NCI-H1930 (cell line): ENCODE measurements at places on chromosomes 11 and 22.

GRCh38 chr11:5712507-5712906 lies 22.9 kb downstream of the TRIM22 start:
- DNase-seq = no peak

DNA sequence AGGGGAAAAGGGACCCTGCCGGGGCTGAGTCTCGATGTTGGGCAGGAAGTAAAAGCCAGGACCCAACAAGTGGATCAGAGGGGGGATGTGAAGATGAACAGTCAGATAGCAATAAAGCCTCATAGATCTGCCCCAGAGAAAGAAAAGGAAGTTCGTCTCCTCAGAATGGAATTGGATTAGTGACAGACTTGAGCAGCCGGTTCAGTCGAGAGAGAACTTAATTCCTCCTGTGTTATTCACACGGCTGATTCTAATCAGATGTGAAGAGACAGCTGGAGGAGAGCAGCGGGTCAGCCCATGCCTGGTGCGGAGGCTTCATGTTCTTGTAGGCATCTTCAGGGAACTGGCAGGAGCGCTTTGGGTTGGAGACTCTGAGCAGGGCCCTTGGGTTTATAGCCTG lies 29.3 kb upstream of the CABP7 start:
- no peak for DNase-seq

GRCh38 chr11:67674442-67674871 lies at the start of gene ALDH3B2:
Gene ALDH3B2, minus strand, starts transcription at chr11:67674623. Its CDS starts 7,688 bp downstream, at chr11:67666935.
- no peak for DNase-seq

DNA sequence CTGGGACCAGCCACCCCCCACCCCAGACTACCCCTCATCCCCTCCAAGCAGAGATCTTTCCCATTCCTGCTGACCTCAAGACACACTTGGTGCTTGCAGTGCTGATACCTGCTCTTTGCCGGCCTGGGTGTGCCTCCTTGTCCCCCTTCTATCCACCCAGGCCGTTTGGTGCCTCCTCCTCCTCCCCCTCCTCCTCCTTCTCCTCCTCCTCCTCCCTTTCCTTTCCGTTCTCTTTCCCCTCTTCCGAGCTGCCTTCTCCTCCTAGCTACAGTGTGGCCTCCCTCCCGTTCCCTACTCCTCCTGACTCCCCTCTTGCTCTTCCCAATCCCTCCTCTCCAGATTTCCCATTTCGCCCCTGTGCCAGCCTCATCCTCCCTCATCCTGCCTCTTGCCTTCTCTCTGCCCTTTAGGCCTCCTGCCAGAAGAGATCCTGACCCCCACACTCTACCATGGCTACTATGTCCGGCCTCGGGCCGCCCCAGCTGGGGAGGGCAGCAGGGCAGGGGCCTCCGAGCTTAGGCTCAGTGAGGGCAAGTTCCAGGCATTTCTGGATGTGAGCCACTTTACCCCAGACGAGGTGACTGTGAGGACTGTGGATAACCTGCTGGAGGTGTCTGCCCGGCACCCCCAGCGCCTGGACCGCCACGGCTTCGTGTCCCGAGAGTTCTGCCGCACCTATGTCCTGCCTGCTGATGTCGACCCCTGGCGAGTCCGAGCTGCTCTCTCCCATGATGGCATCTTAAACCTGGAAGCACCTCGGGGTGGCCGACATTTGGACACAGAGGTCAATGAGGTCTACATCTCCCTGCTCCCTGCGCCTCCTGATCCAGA lies 712 bp downstream of the HSPB2 start:
- no peak for DNase-seq

GRCh38 chr22:18096823-18097222 lies 13.8 kb upstream of the TUBA8 start:
- no peak for DNase-seq

DNA sequence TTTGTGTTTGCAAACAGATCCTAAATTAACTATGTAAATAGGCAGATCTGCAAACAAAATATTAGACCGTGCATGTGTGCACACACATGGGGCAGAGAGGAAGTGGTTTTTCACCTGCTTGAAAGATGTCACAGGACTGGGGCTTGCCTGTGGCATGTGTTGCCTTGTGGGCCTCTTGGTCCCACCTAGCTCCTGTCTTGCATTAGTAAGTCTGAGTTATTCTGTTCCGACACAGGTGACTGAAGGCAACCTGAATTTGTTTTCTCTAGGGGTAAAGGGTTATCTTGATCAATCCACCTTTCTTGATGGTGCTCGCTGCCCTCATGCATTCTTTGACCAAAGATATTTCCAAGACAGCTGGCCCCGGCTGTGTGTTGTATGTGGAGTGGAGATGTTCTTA lies 667.5 kb downstream of the NTM start:
- no peak for DNase-seq

DNA sequence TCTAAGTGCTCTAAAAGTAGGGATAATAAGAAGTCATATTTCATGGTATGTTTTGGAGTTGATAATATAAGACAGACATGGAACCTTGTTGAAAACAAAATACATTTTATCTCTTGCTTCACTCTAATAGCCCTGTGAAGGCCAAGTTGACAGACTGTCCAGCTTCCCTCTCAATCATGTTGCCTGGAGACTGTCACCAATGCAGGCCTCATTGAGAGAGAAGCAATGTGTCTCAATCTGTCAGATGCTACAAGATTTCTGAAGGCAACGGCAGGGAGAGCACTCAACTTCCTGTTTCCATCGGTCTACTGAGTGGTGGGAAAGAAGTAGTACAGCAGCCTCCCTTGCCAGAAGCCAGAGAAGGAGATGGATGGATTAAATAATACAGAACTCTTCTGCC lies 23.6 kb upstream of the FJX1 start:
- no peak for DNase-seq

DNA sequence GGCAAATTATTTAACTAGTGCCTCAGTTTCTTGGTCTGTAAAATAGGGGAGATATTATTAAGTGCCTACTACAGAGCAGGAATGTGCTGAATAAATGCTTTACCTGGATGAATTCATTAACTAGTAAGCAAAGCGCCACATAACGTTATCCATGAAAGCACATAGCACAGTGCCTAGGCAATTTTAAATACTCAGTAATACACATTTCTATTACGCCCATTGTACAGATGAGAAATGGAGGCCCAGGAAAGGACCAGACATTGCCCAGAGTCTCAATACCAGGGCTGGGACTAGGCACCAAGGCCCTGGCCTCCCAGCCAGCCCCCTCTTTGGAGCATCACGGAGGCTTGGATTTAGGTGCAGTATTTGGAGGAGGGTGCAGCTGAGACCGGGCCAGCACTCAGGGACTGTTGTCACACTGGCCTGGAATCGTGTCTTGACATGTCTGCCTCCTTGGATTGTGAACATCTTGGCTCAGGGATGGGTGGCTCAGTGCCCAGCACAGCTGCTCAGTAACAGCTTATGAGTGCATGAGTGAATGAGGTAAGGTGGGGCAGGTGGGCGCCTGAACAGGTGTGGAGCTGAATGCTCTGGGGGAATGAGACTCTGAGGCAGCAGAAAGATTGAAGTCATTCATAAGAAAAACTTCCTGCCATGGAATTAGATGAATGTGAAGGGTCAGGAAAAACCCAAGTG lies 42.1 kb upstream of the TPBGL start:
- no peak for DNase-seq

DNA sequence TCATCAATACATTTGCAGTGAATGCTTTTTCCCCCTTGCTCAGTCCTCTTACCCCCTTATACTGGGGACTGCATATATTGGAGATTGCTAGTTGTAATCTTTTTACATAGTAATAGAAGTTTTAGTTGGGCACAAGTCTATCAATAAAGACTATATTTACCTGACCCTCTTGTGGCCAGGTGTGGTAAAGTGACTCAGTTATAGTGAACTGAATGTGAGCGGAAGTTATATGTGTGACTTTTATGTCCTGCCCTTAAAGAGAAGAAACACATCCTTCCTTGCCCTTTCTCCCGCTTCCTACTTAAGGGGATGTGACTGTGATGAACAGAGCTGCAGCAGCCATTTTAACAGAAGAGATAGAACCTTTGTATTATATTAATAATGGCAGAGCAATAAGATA lies 362.0 kb downstream of the METTL15 start:
- DNase-seq = no peak

GRCh38 chr11:76803811-76804600 lies 20.9 kb downstream of the TSKU start:
- no peak for DNase-seq

DNA sequence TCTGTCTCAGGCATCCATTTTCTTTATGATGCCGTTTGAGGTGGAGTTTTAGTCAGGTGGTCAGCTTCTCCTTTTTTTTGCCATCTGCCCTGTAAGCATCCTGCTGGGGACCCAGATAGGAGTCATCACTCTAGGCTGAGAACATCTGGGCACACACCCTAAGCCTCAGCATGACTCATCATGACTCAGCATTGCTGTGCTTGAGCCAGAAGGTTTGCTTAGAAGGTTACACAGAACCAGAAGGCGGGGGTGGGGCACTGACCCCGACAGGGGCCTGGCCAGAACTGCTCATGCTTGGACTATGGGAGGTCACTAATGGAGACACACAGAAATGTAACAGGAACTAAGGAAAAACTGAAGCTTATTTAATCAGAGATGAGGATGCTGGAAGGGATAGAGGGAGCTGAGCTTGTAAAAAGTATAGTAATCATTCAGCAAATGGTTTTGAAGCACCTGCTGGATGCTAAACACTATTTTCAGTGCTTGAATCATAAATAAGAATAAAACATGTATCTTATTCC lies 10.9 kb upstream of the HBE1 start:
- peak; percentile 34 for DNase-seq

DNA sequence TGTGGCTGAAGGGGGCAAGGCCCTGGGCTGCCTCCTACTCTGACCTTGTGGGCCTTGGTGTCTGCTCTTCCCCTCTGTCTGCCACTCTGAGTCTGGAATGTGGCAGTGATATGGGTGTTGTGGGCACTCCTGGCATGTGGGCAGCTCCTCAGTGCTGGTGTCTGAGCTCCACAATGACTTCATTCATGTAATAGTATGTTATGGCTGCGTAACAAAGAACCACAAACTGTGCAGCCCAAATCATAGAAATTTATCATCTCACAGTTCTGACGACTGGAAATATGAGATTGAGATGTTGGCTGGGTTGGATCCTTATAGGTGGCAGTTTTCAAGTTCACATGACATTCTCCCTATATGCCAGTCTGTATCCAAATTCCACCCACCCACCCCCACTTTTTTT lies 59.1 kb downstream of the BCR start:
- no peak for DNase-seq

- no peak for DNase-seq
These were observed 8.7 kb downstream of the TNKS1BP1 start for GRCh38 chr11:57316017-57316416.

DNA sequence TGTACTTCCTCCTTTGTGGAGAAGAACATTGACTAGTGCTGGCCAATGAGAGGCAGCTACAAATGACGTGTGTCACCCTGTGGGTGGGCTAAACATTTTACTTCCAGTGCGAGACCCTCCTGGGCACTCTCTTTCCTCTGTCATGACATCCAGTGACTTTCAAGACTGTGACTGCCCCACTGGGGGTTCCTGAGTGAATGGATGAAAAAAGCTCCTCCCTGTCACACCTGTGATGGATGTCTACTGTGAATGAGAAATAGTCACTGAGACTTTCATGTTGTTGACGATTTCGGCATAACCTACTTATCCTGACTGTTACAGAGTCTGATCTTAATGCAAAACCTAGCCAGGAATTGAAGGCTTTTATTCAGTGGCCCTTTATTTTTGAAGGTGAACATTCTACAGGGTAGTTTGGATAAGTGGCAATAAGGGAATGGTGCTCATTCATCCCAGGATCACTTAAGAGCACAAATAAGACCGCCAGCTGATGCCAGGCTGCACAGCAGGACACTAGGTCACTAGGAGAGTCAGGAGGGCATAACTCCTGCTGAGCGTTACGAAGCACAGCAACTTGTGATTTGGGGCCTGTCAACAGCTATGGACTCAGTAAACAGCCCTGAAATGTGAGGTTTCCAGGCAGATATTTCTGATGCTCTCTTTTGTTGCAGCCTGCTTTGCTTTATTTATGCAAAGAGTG lies 636.6 kb downstream of the NTM start:
- DNase-seq = no peak

- DNase-seq = no peak
These were observed 1185.5 kb downstream of the FAM181B start for GRCh38 chr11:81548123-81548522.

GRCh38 chr11:6655020-6655789 lies 404 bp downstream of the DCHS1 start:
- DNase-seq = no peak

DNA sequence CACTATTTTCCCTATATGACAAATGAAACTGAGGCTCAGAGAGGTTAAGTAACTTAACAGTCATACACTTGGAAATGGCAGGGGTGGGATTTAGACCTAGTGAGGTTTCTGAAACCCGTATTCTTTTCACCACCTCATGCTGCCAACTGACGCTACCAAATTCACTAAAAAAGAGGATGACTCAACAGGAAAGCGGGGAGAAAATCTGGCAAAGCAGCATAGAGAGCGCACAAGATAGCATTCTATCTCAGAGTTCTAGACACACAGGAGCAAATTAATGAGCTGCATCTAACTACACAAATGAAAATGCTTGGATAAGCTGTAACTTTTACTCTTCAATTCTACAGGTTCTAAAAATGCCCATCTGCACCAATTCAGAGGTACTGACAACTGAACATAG lies 136.4 kb downstream of the RBFOX2 start:
- no peak for DNase-seq

- DNase-seq = no peak
These were observed 1.1 kb downstream of the ALG8 start for GRCh38 chr11:78138291-78138690.

DNA sequence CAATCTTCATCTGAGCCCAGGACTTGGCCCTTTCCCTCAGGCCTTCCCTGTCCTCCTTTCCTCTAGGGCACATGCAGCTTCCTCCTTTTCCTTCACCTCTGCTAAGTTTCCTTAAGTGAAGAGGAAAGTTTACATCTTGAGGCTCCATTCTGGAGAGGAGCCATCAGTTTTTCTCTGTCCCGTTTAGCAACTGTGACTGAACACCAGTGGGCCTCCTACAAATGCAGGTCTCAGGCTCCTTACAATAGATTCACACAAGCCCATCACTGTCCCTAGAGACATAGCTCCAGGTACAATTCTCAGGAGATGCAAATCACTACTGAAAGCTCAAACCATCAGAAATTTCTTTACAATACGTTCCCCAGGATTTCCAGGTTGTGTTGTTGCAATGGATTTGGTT lies 23.3 kb upstream of the LYVE1 start:
- no peak for DNase-seq

DNA sequence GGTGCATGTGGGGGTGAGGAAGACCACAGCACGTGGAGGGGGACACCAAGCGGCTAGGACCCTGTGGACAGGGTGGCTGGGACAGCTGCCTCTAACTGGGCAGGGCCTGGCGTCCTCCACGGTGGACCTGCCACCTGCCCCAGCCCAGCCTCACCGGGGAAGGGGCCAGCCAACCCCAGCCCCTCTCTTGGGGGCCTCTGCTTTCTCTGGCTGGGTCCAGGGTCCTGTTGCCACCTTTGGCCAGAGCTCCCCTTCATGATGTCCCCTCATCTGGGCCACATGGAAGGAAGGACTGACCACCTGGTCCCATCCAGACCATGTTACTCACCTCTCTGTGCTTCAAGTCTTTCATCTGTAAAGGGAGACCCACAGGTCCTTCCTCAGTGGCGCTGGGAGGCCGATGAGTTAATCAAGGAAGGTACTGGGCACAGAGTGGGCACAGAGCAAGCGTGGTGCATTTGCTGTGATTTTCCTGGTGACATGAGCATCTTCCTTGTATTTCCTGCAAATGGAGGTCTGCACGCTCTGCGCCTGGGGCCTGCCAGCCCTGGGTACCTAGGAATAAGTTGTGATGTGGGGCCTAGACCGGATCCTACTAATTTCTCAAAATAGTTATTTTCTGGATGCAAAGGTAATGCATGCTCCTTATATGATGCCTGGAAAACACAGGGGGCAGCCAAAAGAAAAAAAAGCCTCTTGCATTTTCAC lies 538.4 kb downstream of the TBC1D22A start:
- DNase-seq = no peak

GRCh38 chr22:44207173-44207980 lies 26.7 kb downstream of the PARVG start:
- no peak for DNase-seq
